ENCODE measurements at places on chromosomes 16 and 17.

DNA sequence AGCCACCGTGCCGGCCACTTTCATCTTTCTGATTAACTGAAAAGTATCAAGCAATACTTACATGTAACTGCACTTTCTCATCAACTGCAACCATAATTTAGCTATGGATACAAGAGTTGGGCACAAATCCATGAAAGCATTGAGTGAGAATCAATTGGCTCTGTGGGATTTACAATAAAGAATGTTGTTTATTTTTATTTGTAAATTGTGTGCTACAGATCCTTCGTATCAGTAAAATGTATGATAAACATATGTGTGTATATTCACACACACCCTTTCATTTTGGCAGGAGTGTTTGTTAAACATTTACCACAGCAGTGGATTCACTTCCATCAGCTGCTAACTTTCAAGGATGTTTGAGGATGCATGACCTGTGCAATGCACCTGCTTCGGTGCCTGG, 411.0 kb downstream of the WWOX start:
- DNase-seq: no peak

DNA sequence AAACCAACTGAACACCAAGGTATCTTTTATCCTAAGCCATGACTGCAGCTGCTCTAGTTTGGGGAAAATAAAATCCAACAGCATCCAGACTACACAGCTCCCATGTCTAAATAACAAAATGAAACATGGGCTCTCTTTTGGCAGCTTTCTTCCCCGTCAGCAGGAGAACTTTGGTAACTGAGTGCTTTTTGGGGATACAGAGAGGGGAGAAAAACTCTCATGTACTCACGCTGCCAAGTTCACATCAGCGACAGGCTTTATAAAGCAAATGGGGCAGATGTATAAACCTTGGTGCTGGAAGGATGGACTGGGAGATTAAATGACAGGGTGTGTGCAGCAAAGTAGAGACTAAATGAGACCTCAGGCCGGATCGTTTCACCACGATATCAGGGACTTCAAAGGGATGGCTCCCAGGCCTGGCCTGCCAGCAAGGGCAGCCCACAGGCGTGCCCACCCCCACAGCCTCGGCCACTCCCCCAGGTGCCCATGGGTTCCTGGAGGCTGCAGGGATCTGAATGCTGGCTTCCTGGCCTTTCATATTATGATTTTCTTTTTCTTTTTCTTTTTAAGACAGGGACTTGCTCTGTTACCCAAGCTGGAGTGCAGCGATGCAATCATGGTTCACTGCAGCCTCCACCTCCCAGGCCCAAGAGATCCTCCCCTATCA, 174.6 kb downstream of the ZNF423 start:
- DNase-seq: no peak

- DNase-seq: no peak
Measured at GRCh38 chr16:14155572-14156190, 84.6 kb downstream of the MRTFB start.

GRCh38 chr17:74123866-74124444, 79.5 kb upstream of the RPL38 start:
- no peak for DNase-seq

DNA sequence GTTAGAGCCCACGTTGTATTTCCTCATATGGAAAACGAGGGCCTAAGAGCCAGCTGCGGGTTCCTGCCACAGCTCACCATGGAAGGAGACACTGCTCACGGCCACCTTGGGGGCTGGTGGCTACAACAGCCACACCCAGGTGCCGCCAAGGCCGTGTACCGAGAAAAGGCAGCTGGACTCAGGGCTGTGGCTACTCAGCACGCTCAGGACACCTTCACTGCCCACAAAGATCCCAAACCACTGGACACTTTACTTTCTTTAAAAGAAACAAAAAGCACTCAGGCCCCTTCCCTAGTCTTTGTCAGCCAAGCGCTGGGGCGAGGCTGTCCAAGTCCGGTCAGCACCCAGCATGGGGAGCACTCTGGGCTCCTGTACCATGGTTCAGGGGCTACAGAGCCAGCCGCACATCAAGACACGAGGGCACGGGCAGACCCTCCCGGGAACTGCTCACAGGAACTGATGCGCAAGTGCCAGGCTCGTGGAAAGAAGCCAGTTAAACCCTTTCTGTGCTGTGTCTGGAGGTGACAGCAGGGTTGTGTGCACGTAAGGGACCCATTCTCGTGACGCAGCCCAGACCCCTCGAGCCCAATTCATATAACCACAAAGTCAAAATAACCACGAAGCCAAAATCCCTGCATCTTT, 18.5 kb downstream of the SLC16A3 start:
- no peak for DNase-seq

DNA sequence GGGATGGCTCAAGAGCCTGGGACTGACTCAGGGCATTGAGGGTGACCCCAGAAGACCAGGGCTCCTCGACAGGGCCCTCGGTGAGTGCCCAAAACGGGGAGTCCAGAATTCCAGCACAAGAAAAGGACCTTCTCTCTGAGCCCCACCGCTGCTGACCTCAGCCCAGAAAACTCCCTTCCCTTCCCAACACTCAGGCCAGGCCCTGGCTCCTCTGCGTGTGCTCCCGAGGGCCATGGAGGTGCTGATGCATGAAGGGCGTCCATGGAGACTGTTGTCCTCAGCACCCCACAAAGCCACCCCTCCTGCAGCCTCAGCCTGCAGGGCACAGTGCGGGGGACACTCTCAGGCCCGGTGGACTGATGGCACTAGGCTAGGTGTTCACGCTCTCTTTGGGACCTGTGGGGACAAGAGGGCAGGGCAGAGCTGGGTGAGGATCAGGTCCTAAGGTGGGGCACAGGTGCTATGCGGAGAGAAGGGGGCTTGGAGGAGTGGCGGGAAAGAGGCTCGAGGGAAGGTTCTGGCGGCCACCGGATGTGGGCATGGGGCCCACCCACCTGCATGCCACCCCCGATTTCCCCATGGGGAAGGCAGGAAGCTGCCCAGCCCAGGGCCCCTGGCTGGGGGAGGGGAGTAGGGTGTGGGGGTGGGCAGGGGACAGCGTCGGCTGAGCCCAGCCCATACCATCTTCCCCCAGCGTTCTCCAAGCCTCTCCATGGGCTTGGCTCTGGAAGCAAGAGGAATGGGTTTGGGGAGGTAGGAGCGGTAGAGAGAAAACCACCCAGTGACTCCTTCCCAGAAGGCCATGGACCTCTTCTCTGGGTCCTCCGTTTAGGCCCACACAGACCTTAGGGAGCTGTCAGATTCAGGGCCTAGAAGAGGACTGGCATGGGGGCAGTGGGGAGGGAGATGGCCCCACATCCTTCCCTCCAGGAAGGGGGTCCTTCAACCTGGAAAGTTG, 4.5 kb upstream of the TSPOAP1 start:
- no peak for DNase-seq

GRCh38 chr16:75570396-75571065, 4.4 kb downstream of the GABARAPL2 start:
- DNase-seq: no peak

- DNase-seq: no peak
Measured at GRCh38 chr17:74467221-74467951, 952 bp downstream of the CD300A start.

- DNase-seq: no peak
Measured at GRCh38 chr17:71938340-71939010, 182.3 kb upstream of the SOX9 start.

DNA sequence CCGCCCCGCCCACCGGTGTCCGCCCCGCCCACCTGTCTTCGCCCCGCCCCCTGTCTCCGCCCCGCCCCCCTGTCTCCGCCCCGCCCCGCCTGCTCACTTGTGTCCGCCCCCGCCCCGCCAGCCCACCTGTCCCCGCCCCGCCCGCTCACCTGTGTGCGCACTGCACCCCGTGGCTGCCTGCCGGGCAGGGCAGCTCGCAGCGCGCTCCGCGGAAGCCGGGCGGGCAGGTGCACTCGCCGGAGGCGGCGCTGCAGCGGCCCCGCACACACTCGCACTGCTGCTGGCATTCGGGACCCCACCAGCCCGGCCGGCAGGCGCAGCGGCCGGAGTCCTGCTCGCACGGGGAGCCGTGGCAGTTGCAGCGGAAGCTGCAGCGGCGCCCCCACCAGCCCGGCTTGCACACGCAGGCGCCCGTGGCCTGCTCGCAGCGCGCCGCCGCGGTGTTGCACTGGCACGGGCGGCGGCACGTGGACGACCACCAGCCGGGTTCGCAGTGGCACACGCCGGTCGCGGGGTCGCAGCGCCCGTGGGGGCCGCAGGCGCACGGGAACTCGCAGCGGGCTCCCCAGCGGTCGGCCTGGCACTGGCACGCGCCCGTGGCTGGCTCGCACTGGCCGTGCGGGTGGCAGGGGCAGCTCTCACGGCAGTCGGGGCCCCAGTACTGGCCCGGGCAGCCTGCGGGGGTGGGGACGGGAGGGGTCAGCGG, 2.1 kb downstream of the SCARF1 start:
- DNase-seq: no peak

DNA sequence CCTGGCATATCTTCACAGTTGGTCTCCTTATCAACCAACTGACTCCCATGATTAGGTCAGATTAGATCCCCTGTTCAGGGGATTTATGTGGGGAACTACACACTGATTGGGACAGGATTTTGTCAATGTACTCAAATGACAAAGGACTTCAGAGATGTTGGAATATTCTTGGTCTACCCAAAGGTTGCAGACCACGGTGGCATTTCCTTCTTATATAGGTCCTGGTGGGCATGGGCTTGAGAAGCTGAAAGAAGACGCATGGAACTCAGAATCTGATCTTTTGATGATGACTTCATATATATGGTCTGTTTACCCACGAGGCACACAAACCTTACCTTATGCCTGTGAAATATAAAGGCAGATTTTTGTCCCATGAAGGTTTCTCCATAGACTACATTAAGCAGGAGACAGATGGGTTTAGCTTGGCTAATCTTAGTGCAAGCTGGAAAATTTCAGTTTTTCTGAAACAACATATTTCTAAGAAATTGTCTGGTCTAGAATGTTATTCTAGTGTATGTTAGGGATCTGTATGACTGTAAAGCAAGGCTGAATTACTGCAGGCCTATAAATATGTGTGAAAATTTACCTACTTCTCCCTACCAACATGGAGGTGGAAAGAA, 33.5 kb downstream of the HLF start:
- no peak for DNase-seq
